ENCODE measurements at places on chromosomes 13 and 19. TPM values are rescaled to one million over a fixed set of nuclear protein-coding genes. Genes with fewer than 3 reads are reported as not detected.
A peak's percentile ranks its signal among the peaks of the same experiment; 100 is the strongest.

DNA sequence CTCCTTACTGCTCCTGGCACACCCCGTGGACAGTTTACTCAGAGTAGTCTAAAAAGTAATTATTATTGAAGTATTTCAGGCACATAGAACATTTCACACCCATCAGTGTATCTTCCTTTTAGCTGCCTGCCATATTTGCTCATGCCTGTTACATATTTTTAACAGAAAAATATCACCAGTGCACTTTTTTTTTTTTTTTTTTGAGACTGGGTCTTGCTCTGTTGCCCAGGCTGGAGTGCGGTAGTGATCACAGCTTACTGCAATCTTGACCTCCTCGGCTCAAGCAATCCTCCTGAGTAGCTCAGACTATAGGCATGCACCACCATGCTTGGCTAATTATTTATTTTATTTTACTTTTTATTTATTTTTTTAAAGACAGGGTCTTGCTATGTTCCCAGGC is 40.7 kb upstream of the GPI start:
- no peak for DNase-seq

RPL28 gene
- 656 TPM for total RNA-seq

PRTN3 gene
- not detected for total RNA-seq

DNA sequence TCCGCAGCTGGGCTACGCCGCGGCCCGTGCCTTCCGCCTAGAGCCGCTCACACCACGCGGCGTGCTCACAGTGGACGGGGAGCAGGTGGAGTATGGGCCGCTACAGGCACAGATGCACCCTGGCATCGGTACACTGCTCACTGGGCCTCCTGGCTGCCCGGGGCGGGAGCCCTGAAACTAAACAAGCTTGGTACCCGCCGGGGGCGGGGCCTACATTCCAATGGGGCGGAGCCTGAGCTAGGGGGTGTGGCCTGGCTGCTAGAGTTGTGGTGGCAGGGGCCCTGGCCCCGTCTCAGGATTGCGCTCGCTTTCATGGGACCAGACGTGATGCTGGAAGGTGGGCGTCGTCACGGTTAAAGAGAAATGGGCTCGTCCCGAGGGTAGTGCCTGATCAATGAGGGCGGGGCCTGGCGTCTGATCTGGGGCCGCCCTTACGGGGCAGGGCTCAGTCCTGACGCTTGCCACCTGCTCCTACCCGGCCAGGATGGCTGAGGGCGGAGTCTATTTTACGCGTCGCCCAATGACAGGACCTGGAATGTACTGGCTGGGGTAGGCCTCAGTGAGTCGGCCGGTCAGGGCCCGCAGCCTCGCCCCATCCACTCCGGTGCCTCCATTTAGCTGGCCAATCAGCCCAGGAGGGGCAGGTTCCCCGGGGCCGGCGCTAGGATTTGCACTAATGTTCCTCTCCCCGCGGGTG is 7.4 kb downstream of the DBP start:
- peak; percentile 88 for DNase-seq

GRCh38 chr13:107883561-107884175 is 331.7 kb downstream of the LIG4 start:
- no peak for DNase-seq

ZNF493 gene
- total RNA-seq = 14.7 TPM

GRCh38 chr13:32391101-32391619 is 36.8 kb downstream of the N4BP2L1 start:
- no peak for DNase-seq

- DNase-seq = no peak
These were observed 48.7 kb upstream of the ZNF507 start for GRCh38 chr19:32296694-32297093.

- no peak for DNase-seq
These were observed 39.5 kb downstream of the NOTCH3 start for GRCh38 chr19:15161028-15161984.

ZNF17 gene
- total RNA-seq = 10.6 TPM

ZNF211 gene
- 13.7 TPM for total RNA-seq

SCGB2B2 gene
- total RNA-seq = 0.51 TPM

- no peak for DNase-seq
These were observed 249.4 kb downstream of the KCTD12 start for GRCh38 chr13:76636829-76637228.

GRCh38 chr13:99123101-99124045 is 77.3 kb upstream of the UBAC2 start:
- DNase-seq = no peak

- peak; percentile 91 for DNase-seq
These were observed 626 bp upstream of the BCL3 start for GRCh38 chr19:44747739-44748425.

OR10H1 gene
- total RNA-seq = not detected

DNA sequence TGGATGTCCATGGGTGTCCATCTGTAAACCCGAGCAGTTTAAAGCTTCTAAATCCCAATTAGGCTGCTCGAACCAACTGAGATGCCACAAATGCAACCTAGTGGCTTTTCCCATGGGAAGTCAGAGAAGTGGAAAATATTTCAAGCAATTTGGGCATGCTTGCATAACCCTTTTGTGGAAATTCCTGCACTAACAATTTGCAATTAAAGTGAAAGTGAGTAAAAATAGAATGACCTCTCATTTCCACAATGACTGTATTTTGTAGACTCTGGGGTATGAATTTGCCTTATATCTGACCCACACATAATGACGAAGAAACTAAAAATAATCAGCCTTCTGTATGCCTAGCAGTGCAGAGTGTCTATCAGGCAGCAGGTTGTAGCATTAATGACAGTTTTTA is 91.8 kb upstream of the TSC22D1 start:
- DNase-seq = no peak

ERICH6B gene
- not detected for total RNA-seq

- DNase-seq = no peak
These were observed 56.4 kb upstream of the NPAS1 start for GRCh38 chr19:46963093-46963734.

GRCh38 chr19:51427201-51427600 is 9.8 kb upstream of the SIGLEC10 start:
- DNase-seq = no peak

DNA sequence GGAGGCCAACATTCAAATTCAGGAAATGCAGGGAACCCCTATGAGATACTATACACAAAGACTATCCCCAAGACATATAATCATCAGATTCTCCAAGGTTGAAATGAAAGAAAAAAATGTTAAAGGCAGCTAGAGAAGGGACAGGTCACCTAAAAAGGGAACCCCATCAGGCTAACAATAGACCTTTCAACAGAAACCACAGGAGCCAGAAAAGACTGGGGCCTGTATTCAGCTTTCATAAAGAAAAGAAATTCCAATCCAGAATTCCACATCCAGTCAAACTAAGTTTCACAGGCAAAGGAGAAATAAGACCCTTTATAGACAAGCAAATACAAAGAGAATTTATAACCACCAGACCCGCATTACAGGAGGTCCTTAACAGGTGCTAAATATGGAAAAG is 1703.6 kb upstream of the PRR20A start:
- no peak for DNase-seq

DNA sequence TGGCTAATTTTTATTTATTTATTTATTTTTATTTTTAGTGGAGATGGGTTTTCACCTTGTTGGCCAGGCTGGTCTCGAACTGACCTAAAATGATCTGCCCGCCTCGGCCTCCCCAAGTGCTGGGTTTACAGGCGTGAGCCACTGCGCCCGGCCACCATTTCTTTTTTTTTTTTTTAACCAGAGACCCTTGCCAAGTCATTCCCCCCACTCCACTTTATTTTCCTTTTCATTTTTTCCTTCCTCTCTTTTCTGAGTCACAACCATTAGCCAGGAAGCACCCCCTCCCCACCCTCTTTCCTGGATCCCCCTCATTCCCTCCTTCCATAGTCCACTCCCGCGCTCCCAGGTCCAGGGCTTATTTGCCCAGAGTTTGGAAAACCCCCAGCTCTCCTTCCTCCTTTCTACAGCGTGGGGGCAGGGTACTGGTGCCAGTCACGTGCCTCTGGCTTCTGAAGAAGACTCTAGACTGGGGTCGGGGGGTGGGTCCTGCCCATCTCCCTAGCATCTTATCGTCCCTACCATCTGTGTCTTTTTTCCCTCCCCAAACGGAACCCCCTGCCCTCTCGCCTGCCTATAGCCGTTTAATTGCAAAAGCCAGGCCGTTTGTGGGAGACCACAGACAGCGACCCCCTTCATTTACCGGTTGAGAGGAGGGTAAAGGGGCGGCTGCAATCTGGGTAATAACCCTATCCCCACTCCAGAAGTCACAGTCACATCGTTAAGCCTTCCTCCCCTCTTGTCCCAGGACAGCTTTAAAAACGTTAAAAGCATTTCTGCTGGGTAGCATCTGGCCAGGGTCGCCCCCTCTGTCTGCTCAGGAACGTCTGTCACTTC is 1.1 kb upstream of the CALR start:
- no peak for DNase-seq

GRCh38 chr19:18057557-18057956 is 29.2 kb downstream of the IL12RB1 start:
- DNase-seq = peak; percentile 34

ZNF208 gene
- total RNA-seq = 44.3 TPM

WDR88 gene
- total RNA-seq = not detected

ZNF296 gene
- 0.25 TPM for total RNA-seq

EXOC3L2 gene
- total RNA-seq = 5.6 TPM

GRCh38 chr13:93146584-93147297 is 79.9 kb upstream of the GPC6 start:
- no peak for DNase-seq

DNA sequence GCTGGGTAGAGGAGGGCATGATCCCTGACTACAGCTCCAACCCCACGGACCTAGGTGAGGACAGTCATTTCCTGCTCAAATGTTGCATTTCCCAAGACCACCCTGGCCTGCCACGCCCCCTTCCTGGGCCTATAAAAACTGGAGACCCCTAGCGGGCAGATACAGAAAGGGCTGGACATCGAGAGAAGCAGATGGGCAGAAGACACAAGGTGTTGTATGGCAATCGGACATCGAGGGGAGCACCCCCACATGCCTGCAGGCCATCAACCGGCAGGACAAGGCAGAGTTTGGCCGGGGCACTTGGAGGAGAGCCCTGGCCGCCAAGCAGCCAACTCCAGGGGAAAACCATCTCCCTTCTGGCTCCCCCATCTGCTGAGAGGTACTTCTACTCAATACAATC is 746.4 kb downstream of the PCDH9 start:
- peak; percentile 32 for DNase-seq

DNA sequence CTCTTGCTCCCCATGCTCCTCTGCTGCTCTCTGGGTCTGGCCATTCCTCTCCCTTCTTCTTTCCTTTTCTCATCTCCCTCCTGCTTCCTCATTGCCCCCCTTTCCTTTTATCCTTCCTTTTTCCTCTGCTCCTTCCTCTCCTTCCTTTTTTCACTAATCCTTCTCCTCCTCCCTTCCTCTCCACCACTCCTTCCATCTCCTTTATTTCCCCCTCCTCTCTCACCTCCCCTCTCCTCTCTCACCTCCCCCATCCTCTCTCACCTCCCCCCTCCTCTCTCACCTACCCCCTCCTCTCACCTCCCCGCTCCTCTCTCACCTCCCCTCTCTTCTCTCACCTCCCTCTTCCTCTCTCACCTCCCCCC is 13.6 kb downstream of the ARHGEF1 start:
- no peak for DNase-seq

GRCh38 chr13:51327961-51328360 is 11.5 kb upstream of the SERPINE3 start:
- no peak for DNase-seq

Data from right cardiac atrium (tissue), 5 donors.